ENCODE measurements at places on chromosomes 7 and 10. TPM values are rescaled to one million over a fixed set of nuclear protein-coding genes. Genes with fewer than 3 reads are reported as not detected.

DNA sequence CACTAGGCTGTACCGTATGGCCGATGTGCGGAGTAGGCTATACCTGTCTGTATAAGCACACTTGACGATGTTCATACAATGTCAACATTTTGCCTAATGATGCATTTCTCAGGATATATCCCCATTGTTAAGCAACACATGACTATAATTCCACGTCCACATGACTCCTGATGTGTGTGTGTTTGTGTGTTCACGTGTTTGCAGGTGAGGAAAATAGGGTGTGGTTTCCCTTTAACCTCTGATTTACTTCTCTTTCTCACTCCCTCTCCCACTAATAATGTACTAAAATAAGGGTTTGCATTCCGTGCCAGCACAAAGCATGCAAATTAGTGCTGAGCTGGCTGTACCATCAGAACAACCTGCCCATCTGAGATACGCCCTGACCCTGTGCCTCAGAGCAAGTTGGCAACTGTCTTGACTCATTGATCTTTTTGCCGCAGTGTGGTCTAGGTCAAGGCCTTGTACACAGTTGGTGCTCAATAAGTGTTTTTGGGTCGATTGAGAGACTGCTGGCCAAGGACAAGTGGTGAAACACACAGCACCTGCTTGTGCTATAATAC, 64.6 kb upstream of the DOCK1 start:
- DNase-seq = no peak

DNA sequence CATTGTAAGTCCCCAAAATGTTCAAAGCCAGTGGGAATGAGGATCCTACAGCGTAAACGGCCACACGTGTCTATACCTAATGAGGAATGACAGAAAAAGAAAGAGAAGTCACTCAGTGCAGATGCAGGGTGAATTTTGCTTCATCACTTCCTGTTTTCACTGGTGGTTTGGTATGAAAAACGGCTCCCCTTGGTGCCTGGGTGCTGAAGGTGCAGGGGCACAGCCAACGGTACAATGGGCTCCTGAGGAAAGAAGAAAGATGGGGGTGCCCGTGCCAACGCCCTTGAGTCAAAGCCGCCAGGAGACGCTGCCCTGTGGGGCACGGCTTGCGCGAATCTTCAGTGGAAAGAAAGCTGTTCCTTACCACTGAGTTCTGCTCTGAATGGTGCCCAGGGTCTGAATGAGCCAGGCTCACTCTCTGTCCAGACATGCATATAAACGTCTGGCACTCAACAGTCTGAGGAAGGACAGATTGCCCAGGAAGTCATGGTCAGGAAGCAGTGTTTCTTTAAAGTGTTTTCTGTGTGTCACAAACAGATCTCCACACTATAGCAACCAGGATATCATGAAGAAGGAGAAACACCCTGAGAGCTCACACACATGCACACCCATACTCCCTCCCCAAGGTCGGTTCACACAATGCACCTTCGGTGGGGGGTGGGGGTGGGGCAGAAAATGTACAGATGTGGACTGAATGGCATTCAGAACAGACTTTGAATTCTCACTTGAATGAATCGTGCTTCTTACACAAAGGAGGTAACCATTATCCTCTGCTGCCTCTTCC, 105.8 kb downstream of the ELMO1 start:
- DNase-seq = no peak

DNA sequence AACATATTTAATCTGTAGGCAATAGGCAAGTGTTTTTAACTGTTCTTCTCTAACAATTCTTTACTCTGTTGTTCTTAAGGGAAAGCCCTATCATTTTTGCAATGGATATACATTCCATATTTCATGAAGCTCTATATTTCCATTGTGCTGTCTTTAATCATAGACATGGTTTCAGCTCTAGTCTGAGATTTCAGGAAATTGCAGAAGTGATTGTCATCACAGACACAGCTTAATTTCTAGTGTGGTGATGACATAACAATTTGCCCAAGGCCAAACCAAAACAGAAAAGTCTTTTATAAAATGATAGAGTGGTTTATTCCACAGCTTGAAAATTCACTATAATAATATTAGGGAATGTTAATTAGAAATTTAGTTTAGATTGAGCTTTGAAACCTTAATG, 494.1 kb upstream of the SEMA3A start:
- no peak for DNase-seq

GRCh38 chr7:99005776-99006175, 127.4 kb downstream of the TRRAP start:
- no peak for DNase-seq

DNA sequence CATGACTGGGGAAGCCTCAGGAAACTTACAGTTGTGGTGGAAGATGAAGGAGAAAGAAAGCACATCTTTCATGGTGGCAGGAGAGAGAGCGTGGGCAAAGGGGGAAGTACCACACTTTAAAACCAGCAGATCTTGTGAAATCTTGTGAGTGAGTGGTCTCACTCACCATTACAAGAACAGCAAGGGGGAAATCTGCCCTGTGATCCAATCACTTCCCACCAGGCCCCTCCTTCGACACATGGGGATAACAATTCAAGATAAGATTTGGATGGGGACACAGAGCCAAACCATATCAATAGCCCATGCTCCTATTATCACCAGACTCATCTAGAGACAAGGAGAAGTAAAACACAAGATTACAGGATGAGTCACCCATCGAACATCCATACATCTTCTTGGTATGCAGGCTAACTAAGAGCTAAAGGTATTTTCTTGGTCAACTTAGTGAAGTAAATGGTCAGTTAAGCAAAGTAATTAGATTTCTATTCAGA, 55.3 kb upstream of the YAE1 start:
- no peak for DNase-seq

DNA sequence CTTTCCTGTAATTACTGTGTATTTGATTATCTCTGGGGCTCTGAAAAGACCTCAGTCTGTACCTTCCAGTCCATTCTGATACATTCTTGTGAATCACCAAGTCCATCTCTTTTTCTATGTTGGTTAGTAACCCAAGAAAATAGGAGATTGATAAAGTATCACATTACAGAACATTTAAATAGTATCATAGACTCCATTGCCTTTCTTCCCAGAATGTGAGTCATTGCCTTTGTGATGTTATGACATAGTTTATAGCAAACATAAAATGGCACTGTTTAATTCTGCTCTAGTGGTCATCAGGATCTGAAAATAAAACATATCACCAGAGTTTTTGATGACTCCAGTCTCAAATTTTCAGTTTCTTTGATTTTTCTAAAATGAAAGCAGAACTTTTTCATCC, 78.4 kb downstream of the NRG3 start:
- no peak for DNase-seq

GRCh38 chr7:47402941-47403866, 178.7 kb downstream of the TNS3 start:
- peak; percentile 59 for DNase-seq

DNA sequence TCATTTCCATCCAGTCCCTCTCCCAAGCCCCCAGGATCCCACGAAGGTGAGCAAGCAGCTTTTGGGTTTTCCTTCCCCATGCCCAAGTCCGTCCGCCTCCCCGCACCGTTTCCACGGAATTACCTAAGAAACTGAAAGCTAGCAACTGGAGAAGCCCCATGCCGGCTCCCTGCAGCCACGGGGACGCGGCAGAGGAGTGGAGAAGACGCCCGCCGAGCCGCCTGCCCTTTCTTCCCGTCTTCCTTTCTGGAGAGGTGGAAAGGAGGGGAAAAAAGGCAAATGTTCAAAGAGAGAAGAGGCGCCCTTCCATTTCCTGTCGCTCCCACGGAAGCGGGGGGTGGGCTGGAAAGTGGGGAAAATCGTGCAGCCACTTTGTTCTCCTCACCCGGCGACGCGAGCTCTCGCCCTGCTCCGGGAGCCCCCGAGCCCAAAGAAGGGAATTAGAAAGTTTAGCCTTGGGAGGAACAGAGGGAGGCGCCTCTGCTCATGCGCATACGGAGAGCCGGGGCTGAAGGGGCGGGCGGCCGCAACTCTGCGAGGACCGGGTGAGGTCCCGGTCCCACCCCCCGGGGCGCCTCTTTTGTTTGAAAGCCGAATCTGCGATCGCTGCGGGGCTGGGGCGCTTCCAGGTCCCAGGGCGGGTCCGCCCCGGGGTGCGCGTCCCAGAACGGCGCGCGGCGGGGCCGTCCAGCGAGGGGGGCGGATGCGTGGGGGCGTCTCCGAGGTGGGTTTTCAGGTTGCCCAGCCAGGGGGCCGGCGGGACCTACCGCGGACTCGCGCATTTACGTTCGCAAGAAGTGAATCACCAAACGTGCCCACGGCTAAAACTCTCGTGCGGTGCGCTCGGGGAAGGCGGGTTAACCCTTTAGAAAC, at the start of gene LAMB1:
Gene LAMB1, minus strand, starts transcription at position 436 of the 873 bp plus-strand sequence. Its CDS starts 276 bp downstream, at position 160.
- DNase-seq = peak; percentile 79

- DNase-seq = no peak
Observed at GRCh38 chr7:99741441-99741795, 6.4 kb upstream of the CYP3A7 start.

DNA sequence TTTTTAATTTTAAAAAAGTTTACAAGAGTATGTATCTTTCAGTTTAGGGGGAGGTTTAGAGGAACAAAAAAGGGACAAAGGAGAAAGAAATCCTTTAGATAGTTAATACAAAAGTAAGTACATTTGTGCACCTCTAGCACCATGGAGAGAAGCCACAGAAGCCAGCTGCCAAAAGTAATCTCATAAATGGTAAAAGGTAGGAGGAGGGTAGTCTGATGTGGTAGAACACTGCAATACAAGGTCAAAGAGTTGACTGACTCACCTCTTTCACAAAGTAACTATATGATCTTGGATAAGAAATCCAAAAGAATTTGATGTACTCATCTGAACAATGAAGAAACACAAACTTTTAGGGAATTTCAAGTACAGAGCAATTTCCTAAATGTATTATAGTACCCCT, 68.1 kb downstream of the CNOT4 start:
- DNase-seq = no peak

GRCh38 chr7:117090791-117091190, 137.5 kb downstream of the ST7 start:
- DNase-seq = no peak

CSTF2T gene
- 21.5 TPM for total RNA-seq

BLVRA gene
- 53.2 TPM for total RNA-seq

DLX5 gene
- 5.9 TPM for total RNA-seq

TTYH3 gene
- 3.8 TPM for total RNA-seq

LRIT1 gene
- total RNA-seq = not detected
